AG08396 (cell line): ENCODE measurements at places on chromosomes 2 and 18.

- DNase-seq, result no peak
Observed at GRCh38 chr2:161316701-161317100, 8.5 kb downstream of the PSMD14 start.

- no peak for DNase-seq
Observed at GRCh38 chr18:58608216-58608615, 20.7 kb downstream of the ALPK2 start.

DNA sequence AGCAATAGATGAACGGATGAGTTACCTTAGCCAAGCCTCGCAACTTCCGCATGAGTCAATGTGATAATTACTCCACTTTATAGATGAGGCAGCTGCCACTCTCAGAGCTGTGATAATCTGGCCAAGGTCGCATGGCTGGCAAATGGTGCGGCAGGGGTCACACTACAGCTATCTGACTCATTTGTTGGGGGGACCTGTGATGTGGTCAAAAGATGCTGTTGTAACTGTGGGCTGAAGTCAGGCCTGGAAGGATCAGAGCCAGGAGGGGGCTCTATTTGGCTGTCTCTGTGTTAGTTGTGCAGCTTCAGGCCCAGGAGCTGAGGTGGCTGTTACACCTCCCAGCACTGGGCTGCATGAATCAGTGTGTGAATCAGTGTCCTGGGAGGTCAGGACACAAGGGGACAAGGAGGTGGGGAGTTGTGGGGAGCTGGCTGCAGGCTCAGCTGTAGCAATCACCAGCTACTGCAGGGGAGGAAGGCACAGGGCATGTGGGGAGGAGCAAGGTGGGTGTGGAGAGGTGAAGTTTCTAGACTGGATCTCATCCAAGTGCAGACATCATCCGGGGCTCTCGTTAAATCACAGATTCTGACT, 33.1 kb downstream of the NGEF start:
- peak; percentile 50 for DNase-seq

- no peak for DNase-seq
Observed at GRCh38 chr2:179837408-179837807, 24.0 kb downstream of the ZNF385B start.

DNA sequence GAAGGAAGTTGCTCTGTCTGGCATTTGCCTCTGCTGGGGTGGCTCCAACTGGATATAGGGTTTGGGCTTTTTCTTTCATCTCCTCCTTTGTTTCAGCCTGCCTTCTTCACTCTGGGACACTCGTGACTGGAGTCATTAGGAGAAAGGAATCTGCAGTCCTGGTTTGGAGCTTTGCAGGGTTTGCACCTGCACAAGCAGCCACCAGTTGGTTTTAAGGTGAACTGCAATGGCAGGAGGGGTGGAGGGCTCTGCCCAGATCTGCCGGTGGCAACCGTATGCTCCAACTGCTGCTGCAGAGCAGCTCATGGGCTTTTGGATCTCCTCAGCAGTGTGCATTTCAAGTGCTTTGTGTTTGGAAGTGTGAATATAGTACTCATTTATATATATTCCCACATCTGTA, 131.3 kb upstream of the MGAT5 start:
- no peak for DNase-seq

GRCh38 chr2:231111987-231112386, 12.9 kb downstream of the HTR2B start:
- DNase-seq, result no peak

- DNase-seq, result no peak
Observed at GRCh38 chr2:209426432-209426831, 2.6 kb downstream of the MAP2 start.

- DNase-seq, result no peak
Observed at GRCh38 chr2:190355968-190356644, 12.7 kb downstream of the INPP1 start.

GRCh38 chr2:75233965-75234364, 34.6 kb upstream of the TACR1 start:
- no peak for DNase-seq

DNA sequence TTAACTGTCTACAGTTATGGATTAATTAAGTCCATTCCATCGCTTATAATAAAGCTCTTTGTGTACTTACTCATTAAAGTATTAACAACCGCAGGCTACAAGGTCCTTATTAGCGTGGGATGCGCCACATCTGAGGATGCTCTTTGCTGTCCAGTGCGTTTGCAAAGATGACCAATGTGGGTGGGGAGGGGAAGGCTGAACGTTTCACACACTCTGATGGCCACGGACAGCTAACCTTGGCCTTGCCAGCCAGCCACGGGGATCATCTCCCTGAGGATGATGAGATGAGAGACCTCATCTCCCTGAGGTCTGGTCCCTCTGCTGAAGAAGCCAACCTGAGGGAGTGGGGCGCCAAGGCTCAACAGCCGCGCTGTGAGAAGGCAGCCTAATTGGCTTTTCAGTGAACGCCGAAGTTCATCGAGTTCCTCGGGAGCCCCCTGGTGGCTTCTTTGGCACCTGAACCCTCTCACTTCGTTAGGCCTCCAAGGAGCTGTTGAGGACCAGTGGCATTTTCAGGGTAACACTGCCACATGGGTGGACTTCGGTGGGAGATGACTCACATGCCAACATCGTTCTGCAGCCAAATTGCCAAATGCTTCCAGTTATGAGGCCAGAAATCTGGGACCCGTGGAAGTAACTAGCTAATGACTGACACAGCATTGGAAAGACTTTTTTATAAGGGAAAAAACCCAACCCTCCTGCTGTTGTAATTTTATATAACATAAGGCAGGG, 69.3 kb upstream of the SEC11C start:
- peak; percentile 74 for DNase-seq

GRCh38 chr2:28801726-28802125, 8.9 kb upstream of the SPDYA start:
- peak; percentile 40 for DNase-seq

- DNase-seq, result no peak
Observed at GRCh38 chr2:72014831-72015230, 132.8 kb downstream of the CYP26B1 start.

GRCh38 chr2:216148983-216149382, 39.8 kb downstream of the XRCC5 start:
- DNase-seq, result no peak

DNA sequence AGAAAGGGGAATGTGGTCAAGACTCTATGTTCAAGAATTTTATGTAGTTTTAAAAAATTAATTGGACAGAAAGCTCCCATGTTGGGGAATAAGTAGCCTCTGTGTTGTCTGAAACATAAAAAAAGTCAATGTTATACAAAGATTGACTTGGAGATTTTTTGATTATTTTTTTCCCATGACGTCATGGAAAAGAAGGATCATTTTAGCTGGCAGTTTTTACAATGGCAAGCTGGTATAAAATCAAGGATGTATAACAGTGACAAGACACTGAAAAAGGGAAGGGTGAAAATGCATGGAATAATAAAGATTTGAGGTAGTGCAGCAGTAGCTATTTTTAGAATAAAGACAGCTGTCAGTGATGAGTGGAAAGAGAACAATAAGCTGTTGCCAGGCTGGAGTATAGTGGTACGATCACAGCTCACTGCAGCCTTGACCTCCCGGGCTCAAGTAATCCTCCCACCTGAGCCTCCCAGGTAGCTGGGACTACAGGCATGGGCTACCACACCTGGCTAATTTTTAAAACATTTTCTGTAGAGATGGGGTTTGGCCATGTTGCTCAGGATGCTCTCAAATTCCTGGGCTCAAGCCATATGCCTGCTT, 9.2 kb downstream of the SLC39A10 start:
- DNase-seq, result no peak
